ENCODE measurements at places on chromosomes 4 and X.

- DNase-seq: no peak
These were observed 116.4 kb downstream of the PWWP3B start for GRCh38 chrX:106284431-106285025.

- no peak for DNase-seq
These were observed 611.9 kb upstream of the TECRL start for GRCh38 chr4:65021149-65021548.

DNA sequence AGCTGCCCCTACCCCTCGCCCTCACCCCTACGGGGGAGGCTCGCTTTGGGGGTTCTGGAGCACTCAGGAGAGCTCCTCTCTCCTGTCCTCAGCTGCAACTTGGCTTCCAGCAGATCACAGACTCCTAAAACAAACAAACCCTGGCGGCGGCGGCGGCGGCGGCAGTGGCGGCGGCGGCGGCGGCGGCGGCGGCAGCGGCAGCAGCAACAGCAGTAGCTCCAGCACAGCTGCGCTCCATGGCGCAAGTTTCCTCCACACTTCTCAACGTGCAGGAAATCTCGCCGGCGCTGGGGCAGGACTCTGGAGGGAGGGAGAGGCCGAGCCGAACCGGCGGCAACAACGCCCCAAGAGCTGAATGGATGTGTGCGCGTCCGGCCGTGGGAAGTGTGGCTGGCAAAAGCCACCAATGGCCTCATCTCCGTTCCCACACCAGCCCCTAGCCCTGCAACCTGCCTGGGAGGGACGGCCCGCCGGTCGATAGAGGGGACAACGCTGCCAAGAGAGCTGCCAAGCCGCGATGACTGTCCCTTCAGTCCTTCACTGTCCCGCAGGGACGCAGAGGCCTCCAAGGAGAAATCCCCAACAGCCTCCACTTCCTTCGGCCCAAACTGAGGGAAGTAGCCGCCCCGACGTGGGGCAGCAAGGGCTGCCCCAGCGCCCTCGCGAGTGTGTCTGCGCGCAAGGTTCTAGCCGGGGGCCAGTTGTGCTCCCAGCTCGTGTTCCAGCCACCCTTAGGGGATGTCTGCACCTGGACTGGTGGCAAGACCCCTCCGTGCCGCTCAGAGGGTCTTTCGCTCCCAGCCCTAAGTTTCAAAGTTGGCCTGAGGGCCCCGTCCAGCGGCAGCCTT lies 775 bp downstream of the SHROOM4 start:
- DNase-seq: peak; percentile 59

GRCh38 chr4:109209647-109210046 lies 92.8 kb downstream of the COL25A1 start:
- DNase-seq: no peak

GRCh38 chr4:137950286-137950685 lies 291.9 kb downstream of the SLC7A11 start:
- no peak for DNase-seq

DNA sequence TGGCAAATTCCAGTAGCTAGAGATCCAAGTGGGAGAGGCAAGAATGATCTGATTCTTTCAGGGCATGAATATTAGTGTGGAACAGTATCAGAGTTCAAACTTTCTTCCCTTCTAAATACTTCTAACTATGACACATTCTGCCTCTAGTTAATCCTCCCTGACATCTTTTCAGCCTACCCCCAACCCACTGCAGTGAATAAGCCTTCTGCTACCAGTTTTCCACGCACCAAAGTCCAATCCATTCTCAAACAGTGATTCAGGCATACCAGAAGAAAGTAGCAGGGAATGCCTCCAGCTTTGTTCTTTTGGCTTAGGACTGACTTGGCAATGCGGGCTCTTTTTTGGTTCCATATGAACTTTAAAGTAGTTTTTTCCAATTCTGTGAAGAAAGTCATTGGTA lies 155.4 kb upstream of the FTHL17 start:
- no peak for DNase-seq

- no peak for DNase-seq
These were observed 30.8 kb upstream of the MTNR1A start for GRCh38 chr4:186586205-186586604.

GRCh38 chr4:78459327-78459726 lies 92.2 kb upstream of the ANXA3 start:
- no peak for DNase-seq

GRCh38 chr4:83209419-83209818 lies 75.2 kb downstream of the COQ2 start:
- DNase-seq: no peak

DNA sequence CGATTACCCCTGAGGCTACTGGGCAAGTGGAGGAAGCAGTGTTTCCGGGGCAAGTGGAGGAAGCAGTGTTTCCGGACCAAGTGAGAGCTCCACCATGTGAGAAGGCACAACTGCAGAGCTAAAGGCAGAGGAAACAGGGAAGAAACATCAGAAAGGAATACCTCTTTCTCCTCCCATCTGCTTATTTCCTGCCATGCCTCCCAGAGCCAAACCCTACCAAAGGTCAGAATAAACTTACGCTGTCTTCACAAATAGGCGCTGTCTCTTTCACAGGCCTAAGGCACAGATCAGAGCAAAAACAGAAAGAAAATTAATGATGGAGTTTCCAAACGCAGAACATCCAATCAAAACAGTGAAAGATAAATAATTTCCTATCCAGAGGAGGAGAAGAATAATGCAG lies 153.0 kb downstream of the ATOH1 start:
- DNase-seq: no peak

DNA sequence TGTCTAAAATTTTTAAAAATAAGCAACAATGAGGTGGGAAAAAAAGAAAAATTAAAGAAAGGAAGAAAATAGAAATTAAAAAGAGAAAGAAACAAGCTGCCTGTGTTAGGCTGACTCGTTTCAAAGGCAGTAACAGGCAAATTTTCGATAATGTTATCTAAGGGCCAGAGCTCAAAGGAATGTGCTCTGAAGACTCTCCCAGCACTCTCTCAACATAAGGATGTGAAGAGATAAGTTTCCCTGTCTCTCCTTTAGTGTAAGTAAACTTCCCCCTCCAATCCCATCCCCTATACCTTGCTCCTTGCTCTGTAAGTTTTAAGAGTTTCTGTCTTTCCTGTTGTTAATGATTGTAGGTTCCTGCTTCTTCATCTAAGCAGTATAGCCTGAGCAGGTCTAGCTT lies 172.8 kb downstream of the TEX13C start:
- no peak for DNase-seq

DNA sequence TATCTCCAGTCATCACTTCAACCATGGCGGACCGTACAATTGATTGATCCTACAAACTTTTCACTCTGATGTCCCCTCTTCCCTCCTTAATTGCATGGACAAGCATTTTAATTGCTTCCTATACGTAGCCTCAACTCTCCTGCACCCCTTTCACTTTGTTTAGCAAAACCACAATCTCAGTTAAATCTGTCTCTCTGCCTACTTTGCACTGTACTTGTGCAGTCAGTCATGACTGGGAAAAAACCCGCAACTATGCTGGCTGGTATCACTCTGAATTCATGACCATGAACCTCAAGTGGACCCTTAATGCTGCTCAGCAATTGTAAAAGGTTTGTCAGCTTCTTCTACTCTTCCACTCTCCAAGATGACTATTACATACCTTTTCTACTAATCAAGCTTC lies 51.7 kb upstream of the AFF2 start:
- DNase-seq: no peak

GRCh38 chr4:158578476-158578875 lies 56.8 kb downstream of the RXFP1 start:
- DNase-seq: peak; percentile 30

GRCh38 chr4:124449881-124450280 lies 262.7 kb downstream of the ANKRD50 start:
- DNase-seq: no peak

DNA sequence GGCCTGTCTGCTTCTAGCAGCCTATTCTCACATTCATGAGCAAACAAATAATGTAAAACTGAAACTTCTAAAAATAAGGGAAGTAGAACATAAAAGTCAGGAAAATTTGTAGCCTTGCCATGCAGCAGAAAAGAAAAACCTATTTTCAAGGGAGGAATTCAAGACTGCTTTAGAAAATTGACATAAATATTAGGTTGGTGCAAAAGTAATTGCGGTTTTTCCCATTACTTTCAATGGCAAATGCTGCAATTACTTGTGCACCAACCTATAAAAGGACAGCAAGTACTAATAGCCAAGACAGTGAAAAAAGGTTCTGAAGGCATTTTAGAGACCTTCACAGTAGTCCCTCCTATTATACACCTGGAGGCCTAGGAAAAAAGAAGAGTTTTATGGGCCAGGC lies 457.8 kb downstream of the KLHL4 start:
- DNase-seq: no peak

DNA sequence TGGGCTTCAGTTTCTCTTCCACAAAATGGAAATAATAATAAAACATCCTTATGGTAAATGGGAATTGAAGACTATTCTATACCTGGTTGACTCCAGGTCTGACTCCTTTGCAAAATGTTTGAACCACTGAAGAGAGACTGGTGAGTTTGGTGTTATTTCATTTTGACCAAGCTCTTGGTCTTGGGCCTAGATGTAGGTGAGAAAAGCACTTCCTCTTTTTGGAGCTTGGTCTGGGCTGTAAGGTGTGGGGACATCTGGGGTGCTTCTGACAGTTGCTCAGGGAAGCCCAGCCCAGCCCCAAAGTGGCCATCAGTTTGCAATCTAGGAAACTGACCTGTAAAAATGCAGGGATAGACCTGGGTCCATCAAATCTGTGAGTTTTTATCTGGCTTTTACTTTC lies 26.8 kb upstream of the SOD3 start:
- no peak for DNase-seq

DNA sequence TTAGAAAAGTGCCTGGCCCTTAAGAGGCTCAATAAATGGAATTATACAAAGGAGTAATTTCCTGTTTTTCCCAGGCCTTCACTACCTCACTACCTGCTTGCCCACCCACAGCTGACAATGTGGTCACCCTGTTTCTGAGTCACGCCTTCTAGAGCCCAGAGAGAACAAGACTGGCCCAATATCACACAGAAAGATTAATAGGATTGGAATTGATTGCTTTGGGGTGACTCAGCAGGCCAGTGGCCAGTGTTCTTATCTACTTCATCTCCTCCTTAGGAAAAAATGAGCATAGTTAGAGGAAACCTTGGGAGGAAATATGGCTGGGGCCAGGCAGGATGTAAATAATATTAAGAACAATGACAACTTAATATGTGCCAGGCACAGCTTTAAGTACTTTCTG lies 4.5 kb upstream of the FGF16 start:
- peak; percentile 95 for DNase-seq

- no peak for DNase-seq
These were observed 61.0 kb downstream of the RASGEF1B start for GRCh38 chr4:81410680-81411079.

GRCh38 chrX:24148121-24148520 lies 1.4 kb upstream of the ZFX start:
- no peak for DNase-seq

- DNase-seq: no peak
These were observed 689 bp downstream of the NR0B1 start for GRCh38 chrX:30308263-30309138.

DNA sequence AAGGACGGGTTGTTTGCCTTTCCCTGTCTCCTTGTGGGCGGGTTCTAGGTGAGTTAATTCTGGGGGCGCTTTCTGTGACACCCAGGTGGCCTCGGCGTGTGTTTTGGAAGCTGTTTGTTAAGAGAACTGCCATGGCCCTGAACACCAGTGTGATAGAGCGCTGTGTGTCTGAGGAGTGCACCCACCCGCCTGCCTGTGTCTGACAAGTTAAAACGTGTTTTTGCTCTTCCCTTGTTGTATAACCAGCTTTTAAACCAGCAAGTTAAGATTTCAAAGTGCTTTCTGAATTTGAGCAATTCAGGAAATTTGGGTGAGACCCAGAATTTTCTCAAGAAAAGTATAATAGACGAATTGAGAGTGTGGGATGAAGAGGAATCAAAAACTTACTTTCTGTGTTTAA lies 55.2 kb upstream of the HGFAC start:
- no peak for DNase-seq

DNA sequence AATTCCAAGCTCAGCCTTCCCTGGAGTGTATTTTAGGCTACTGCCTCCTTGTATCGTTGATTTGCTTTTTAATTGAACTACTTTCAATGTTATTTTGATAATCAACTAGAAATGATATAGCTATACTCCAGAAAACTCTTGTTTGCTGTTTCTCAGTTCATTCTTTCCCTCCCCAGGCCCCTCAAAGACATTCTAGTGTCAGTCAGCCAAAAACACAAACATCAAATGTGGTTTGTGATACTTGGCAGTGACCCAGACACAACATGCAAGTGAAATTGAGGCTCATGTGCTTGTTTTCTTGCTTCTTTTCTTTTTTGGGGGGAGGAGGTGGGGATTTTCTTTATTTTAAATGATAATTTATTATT lies 7.6 kb downstream of the FAT4 start:
- DNase-seq: peak; percentile 72

DNA sequence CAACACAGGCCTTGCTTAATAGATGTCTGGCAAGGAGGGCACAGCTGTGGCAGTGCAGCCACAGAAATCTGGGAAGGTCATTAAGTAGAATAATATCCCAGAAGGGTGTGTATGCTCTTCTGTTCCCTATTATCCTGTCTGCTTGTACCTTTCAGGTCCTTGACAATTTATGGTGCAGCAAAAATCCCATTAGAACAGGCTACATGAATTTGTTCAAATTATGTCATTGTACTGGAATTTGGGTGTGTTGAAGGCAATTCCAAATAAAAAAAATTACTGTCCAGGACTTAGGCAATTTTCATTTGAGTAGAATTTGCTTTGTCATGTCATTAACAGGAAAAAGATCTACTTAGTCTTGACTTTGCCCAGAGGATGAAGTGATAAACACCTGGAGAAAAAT lies 192.1 kb downstream of the IDS start:
- DNase-seq: peak; percentile 27

DNA sequence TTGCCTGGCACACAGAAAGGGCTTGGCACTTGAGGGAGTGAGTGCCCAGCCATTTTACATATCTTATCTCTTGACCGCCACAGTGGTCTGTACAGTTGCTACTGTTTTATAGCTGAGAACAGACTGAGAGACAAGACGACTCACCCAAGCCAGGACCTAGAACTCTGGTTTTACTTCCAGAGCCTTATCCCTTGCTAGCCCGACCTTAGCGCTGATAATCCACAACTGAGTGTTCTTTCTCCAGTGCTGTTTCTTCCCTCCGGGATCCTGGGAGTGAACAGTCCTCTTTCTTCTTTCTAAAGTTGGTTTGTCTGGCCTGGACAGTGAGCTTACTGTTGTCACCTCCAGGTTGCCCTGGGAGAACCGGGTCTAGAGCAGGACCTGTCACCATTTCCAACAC lies 52.5 kb upstream of the TADA2B start:
- no peak for DNase-seq

Data from fibroblast of lung (primary cell).